ENCODE measurements at places on chromosomes 6 and 20.

- no peak for DNase-seq
These were observed 116.0 kb downstream of the SYCP2 start for GRCh38 chr20:59817406-59817805.

DNA sequence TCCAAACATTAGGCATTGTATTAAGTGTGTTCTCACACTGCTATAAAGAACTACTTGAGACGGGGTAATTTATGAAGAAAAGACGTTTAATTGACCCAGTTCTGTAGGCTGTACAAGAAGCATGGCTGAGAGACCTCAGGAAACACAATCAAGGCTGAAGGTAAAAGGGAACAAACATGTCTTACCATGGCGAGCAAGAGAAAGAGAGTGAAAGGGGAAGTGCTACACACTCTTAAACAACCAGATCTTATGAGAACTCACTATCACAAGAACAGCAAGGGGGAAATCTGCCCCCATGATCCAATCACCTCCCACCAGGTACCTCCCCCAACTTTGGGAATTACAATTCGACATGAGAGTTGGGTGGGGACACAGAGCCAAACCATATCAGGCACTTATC lies 86.6 kb upstream of the TOP1 start:
- no peak for DNase-seq

DNA sequence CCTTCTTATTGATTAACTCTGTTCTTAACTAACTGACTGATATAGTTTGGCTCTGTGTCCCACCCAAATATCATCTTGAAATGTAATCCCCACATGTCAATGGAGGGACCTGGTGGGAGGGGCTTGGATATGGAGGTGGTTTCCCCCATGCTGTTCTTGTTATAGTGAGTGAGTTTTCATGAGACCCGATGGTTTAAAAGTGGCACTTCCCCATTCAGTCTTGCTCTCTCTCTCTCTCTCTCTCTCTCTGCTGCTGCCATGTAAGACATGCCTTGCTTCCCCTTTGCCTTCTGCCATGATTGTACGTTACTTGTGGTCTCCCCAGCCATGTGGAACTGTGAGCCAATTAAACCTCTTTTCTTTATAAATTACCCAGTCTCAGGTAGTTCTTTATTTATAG lies 81.8 kb upstream of the SPACA1 start:
- DNase-seq = no peak

DNA sequence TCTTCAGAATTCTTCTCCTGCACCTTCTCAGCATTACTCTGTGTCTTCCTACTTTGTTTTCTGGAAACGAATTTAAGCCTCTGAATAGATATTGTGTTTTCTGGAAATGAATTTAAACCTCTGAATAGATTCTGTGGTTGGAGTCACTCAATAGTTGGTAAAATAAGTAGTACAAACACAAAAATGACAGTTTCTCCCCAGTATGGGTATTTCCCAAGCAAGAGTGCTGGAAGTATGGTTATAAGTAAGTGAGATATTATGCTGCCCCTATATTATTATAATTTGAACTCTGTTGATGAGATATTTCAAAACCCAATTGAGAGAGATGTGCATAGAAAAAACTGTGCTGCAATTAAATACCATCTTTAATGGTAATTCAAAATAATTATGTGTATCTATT lies 94.9 kb downstream of the TINAG start:
- DNase-seq = no peak
